Fibroblast of skin of left biceps (primary cell): ENCODE measurements at places on chromosomes 6 and 20.

DNA sequence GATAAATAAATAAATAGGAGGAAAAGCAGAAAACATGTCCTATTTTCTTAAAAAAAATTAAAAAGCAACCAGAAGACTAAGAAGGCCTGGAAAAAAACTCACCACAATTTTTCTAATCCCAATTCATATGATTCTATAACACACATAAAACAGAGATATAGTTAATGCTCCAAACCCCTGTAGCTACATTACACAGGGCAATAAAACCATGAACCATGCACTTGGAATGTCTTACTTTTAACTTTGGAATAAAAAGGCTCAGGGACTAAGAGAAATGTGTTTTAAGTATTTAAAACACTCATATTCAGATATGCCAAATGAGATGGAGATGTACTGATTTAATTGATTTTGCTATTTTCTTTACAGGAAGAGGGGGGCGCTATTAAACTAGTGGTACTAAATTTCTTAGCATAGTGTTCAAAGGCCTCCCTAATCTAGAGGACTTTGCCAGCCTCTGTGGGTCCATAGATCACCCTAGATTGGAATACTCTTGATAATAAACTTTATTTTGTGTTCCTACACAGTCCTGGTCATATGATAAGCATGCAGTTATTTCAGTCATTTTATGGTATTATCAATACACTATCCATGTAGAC is 30.3 kb upstream of the GCM1 start:
- no peak for DNase-seq

DNA sequence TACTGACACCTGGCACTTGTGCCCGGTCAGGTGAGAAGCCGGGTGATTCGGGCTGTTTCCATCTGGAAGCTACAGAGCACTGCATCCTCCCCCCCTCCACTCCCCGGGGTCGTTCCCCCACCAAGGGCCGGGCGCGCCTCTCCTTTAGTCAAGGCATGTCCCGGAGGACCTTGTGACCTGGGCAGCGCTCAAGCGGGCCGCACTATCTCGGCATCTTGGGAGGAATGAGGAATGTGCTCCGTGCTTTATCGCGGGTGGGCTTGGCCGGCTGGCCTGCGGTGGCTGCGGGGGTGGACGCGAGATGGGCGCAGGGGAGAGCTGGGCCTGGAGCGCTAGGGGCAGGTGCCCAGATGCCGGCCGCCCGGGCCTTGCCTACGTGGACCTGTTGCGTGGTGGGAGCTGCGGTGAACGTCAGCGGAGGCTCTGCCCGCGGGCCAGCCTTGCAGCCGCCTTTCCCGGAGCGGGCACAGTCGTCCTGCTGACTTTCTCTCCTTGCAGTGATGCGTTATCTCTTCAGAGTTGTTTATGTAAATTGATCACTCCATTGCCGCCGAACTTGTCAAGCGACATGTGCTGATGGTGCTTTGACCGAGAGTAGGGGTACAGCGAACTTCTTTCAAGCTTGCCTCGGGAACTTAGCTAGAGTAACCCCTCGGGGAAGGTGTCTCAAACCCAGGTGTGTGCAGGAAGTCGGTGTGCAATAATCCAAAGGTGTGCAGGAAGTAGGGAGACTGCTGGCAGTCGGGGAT is 1.1 kb downstream of the LRRC1 start:
- DNase-seq: no peak

DNA sequence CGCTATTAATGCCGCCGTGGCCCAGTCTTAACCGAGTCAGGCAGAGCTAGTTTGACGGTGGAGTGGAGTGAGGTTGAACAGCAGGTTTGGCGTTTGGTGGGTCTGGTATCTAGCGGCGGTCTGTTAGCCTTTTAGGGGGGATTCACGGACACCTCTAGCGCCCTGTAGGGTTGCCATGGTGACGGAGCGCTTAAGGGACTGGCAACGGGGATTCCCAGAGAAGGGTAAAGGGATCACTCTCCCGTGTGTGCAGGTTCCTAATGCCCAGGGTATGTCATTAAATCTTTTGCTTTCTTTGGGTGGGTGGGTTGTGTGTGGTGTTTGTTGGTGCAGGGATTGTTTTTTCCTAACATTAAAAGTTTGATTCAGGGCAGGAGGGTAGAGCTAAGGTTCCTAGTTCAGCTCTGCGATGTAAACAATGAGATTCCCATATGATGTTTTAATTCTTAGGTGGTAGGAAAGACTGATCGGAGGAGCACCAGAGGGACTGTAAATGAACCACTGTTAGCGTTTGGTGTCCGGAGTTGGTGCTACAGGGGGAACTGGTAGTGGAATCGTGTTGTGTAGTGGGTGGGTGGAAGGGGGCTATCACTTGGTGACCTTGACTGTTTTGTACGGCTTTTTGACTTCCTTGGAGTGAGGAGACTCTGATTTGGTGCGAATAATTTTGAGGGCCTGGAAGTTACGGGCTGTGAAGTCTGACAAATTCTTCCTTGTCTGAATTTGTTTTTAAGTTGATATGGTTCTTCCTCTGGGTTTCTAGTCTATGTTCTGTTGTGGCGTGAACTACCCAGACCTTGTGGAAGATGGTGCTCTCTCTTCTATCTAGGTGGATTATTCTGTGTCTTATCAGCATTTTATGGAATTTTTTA is 5.0 kb downstream of the BRD2 start:
- DNase-seq: no peak

- DNase-seq: peak; percentile 49
Measured at GRCh38 chr6:2197177-2197671, 48.2 kb downstream of the GMDS start.

GRCh38 chr6:11718463-11718862 is 60.1 kb downstream of the ADTRP start:
- no peak for DNase-seq

GRCh38 chr20:62201173-62202082 is 18.6 kb downstream of the MTG2 start:
- no peak for DNase-seq

DNA sequence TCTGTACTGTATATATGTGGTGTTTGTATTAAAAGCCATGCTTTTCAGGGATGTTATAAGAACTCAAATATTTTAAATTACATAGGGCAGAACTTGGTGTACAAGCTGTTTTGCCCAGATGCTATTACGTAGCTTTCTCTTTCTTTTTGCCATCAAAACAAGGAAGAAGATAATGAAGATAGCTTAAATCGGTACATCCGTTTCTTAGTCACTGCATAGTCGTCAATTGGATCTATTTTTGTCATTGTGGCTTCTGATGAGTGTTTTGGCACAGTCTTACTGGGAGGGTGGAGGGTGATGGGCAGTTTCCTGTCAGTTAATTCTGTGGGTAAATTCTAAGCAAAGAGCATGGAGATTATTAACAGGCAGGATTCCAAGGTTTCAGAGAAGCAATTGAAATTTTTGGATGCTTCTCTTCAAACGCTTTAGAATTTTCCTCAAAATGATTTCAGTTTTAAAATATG is 649.1 kb upstream of the GJE1 start:
- DNase-seq: peak; percentile 95

GRCh38 chr6:16007146-16007545 is 121.7 kb upstream of the MYLIP start:
- DNase-seq: no peak

DNA sequence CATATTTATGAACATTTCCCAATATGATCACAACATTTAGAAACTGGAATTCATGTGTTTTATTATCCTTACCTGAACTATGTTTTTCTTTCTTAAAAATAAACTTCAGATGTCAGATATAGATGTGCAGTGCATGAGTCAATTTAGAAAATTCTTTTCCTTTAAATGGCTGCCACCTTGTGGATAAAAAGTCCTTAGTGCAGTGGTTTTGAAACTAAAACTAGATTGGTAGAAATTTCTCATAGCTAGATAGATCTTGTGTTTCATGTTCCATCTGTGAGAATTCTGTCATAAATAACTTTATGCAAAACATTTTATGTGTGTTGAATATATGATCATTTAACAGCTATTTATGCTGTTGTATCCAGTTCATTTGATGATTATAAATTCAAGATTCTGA is 134.9 kb downstream of the KLHL32 start:
- peak; percentile 4 for DNase-seq

GRCh38 chr20:24871480-24872213 is 77.4 kb upstream of the CST7 start:
- DNase-seq: no peak

- no peak for DNase-seq
Measured at GRCh38 chr20:39094391-39094790, 132.2 kb downstream of the DHX35 start.
